ENCODE measurements at places on chromosomes 5 and 9.

- DNase-seq, result peak; percentile 58
These were observed 59.6 kb upstream of the SLC27A6 start for GRCh38 chr5:128905568-128906110.

- peak; percentile 59 for DNase-seq
These were observed 31.7 kb upstream of the KCNMB1 start for GRCh38 chr5:170420806-170421412.

GRCh38 chr9:108919517-108919916, 14.4 kb downstream of the ELP1 start:
- DNase-seq, result no peak

DNA sequence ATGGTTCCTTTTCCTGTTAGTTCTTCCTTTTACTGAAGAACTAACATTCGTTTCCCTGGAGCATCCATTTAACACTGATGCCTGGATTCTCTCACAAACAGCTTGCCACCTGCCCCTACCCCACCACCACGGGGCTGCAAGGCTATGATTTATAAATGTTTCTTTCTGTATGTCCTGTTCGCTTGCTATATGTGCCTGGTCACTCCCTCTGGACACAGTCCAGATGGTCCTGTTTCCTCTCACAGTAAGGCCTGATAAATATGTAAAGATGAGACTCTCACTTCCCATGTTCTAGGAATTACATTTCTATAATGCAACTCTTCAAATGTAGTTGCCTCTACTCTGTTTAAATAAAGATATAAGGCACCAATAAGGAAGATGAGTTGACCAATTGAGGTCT, 146.4 kb upstream of the SHB start:
- no peak for DNase-seq

GRCh38 chr9:137952976-137953666, 75.5 kb downstream of the CACNA1B start:
- DNase-seq, result no peak

DNA sequence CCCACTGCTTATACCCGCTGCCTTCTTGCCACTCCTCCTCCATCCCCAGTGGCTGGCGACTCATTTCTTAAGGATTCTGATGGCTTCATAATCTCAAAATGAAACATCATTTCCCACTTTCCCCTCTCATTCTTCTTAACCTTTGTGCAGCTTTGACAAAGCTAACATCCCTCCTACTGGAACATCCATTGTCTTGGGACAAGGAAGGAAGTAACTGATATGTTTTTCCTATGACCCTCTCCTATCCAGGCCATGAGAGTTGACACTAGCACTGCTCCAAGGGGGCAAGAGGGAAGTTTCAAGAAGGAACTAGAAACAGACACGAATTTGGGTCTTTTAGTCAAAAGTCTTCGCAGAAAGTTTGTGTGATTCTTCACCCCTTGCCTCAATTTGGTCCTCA, 71.7 kb upstream of the SNX2 start:
- DNase-seq, result no peak

- DNase-seq, result no peak
These were observed 112.1 kb downstream of the ADRB2 start for GRCh38 chr5:148938522-148938882.

DNA sequence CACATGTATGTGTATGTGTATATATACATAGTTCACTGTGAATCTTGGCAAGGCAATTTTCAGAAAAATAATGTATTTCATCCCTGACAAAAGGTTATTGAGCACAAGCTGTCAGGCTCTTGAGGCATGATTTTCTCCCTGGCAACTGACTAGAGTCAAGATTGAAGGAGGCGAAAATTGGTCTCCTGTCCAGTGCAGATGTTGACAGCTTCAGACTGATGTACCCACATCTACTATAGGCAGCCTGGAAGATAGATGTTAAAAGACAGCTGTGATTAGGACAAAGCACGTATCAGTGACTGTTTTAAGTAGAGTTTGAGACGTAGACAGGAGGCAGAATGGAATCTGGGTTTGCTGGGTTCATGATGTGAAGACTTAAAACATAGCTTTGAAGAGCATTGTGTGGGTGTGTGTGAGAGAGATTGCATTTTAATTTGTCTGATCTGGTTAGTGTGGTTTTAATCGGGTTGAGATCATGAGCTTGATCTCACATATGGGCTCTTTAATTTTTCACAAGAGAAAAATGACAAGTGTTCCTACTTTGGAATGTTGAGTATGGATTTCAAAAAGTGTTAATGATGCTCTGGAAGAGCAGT, 39.1 kb downstream of the CTNNA1 start:
- no peak for DNase-seq

Data from CD4-positive, alpha-beta T cell treated with Interleukin-2 at 100 ng/mL for 4 hours (primary cell).